ENCODE measurements at places on chromosomes 6 and 20.
A peak's percentile ranks its signal among the peaks of the same experiment; 100 is the strongest.

DNA sequence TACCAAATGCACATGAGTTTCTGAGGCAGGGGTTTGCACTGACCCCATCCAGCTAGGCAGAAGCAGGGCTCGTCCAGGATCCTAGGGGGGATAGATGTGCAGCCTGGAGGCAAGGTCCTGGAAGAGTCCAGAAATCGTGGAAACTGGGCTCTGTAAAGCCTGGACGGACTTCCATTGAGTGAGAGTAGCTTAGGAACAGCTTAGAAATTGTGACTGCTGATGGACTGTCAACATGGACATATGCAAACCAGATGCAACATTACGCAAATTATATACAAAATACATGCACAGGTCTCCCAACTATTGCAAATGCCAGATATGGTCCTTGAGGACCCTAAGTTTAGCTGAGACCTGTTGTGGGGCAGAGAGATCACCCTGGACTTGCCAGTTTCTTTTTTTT, 4.8 kb upstream of the EMILIN3 start:
- no peak for DNase-seq

DNA sequence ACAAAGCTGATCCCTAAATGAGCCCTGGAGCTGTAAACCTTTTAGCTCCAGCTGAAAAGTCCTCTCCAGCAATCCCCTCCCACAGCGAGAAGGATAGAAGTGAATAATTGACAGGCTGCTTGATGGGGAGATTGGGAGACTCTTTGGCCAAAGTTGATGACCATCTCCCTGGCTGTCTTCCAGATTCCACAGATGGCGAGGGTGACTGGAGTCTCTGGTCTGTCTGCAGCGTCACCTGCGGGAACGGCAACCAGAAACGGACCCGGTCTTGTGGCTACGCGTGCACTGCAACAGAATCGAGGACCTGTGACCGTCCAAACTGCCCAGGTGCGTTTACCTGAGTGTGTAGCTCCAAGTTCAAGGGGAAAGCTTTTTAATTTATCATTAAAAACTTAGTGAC, 67.3 kb downstream of the ISM1 start:
- DNase-seq, result no peak

DNA sequence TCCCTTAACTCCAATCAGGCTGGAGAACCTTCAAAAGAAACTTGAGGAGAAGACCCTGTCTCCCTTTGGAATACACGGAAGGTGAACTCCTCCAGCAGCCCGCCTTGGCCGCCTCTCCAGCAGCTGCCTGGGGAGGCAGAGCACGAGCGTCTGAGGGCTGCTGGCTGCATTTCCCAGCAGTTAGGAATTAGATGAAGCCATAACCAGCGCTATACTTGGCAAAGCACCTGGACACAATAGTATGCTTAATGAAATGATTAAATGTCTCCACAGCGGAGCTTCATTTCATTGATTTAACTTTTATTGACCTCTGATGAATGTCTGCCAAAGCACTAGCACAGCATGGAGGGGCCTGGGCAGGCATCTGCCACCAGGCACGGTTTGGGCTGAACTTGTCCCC, 73.5 kb downstream of the TMEM242 start:
- DNase-seq, result no peak

DNA sequence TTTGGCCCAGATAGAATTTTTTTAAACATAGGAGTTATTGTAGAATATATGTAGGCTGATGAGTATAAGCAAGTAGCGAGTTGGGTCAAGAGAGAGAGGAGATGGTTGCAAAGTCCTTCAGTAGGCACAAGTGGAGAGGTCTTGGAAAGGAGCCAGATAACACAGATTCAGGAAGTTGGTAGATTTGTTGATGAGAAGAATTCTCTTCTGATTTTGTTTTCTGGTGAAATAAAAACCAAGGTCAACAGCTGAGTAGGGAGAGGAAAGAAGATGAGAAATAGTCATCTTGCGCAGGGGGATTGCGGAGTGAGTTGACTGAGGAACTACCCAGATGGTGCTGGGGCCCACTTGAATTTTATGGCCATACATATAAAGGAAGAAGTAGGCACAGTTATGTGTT, 17.4 kb upstream of the CD83 start:
- no peak for DNase-seq

- DNase-seq, result peak; percentile 34
These were observed 95.3 kb upstream of the BHLHE23 start for GRCh38 chr20:63101781-63102720.

GRCh38 chr6:132614554-132614953, 9.5 kb downstream of the TAAR2 start:
- no peak for DNase-seq

Measured in effector CD4-positive, alpha-beta T cell (primary cell).